ENCODE measurements at places on chromosomes 12 and 14. TPM values are rescaled to one million over a fixed set of nuclear protein-coding genes. Genes with fewer than 3 reads are reported as not detected.

DNA sequence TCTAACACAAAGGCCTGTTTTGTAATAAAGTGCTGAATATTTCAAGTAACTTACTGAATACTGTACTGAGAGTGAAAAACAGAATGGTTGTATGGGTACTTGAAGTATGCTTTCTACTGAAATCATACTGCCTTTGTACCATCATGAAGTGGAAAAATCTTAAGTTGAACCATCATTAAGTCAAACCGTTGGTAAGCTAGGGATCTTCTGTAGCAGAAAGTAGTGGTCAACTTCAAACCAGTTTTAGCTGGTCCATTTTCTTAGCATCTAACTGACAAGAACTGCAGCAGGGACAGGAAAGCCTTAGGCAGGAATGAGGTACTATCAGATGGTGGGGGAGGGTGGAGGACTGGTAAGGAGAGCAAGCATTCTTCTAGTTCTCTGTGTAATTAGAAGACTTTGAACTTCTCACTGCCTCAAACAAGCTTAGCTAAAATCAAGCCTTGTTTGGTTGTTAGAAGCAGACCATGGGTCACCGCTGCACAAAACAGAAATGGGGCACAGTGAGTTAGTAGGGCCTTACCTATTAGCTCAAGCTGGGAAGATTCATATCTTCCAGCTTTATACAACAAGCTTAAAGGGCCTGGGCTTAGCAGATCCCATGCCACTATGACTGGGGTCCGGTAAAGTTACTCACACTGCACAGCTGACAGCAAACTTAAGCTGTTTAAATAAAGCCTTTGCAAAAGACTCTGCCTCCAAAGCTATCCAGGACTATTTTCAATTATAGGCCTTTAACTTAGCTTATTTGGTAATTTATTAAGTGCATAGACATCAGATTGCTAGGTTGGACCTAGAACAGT, 73.8 kb downstream of the ACADS start:
- DNase-seq, result no peak

GRCh38 chr12:110317911-110318310, 36.9 kb downstream of the ATP2A2 start:
- no peak for DNase-seq

Gene NPFF
- total RNA-seq, result not detected

Gene KCNC2
- 1.5 TPM for total RNA-seq

Gene NOPCHAP1
- total RNA-seq, result 3.7 TPM

GRCh38 chr14:99681101-99681831, 2.8 kb upstream of the CYP46A1 start:
- DNase-seq, result no peak

GRCh38 chr12:125544960-125545359, 479.7 kb downstream of the AACS start:
- DNase-seq, result no peak

- no peak for DNase-seq
These were observed 27.9 kb downstream of the BORCS5 start for GRCh38 chr12:12384571-12385340.

DNA sequence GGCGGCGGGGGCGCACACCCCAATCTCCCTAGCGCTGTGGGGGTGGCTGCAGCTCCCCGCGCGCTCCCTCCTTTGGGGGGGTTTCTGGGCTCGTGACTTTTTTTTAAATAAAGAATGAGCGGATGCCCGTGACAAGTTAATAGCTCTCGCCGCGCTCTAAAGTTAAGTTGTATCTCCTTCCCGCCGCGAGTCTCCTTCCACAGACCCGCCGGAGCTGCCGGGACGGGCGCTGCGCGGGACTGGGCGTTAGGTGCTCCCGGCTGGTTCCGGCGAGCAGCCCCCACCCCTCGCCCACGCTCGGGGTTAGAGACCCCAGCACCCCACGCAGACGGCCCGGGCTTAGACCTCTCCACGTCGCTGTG, 82.6 kb upstream of the HMGA2 start:
- no peak for DNase-seq

- DNase-seq, result no peak
These were observed 33.5 kb downstream of the PTPRO start for GRCh38 chr12:15355766-15356165.

GRCh38 chr12:132302466-132303358, 26.7 kb downstream of the GALNT9 start:
- DNase-seq, result no peak

DNA sequence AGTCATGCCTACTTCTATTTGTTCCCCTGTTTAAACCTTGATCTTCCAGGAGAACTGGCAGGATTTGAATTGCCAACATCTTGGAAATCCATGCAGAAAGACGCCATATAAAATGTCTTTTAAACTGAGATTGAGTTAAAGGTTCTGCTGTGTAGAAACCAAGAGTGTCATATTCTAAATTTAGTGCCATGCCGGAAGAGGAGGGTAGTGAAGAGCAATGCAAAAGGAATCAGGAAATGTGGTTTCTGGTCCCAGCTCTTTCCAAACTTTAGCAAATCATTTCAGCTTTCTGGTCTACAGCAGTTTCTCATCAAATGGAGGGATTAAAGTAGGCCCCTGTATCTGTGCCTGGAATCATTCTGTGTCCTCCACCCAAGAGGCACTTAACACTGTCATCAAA, 85.7 kb downstream of the BTG1 start:
- DNase-seq, result no peak

DNA sequence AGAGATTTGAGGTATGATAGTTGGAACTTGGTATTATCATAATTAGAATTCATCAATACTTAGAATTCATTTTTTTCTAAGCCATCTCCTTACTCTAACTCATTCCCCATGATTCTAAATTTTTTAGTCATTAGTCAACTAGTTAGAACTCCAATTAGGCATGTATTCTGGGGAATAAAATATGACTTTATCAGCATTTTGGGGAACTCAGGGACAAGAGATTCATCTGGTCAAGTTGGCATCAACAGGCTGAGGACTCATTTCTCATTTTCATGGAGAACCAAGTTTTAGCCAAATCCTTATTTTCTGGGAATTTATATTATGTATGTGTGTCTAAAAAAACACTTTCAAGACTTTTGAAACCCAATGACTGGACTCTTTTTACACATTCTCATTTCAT, 29.2 kb downstream of the DIP2B start:
- no peak for DNase-seq

DNA sequence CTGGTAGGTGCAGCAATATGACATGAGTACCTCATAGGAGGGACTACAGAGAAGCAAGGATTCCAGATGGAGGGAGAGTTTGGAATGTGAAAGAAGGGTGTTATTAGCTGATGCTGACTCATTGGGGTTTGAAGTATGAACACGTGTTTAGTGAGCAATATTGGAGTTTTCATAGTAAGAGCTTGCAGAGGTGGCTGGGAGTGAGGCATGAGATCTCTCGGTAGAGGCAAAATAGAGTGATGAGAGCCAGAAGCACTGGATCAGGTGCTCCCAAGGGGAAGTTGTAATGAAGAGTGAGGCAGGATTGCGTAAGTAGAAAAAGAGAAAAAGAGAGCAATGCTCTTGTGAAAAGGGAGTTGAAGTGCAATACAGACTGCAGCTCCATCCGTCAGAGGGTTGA, 42.1 kb downstream of the MGST1 start:
- DNase-seq, result no peak

DNA sequence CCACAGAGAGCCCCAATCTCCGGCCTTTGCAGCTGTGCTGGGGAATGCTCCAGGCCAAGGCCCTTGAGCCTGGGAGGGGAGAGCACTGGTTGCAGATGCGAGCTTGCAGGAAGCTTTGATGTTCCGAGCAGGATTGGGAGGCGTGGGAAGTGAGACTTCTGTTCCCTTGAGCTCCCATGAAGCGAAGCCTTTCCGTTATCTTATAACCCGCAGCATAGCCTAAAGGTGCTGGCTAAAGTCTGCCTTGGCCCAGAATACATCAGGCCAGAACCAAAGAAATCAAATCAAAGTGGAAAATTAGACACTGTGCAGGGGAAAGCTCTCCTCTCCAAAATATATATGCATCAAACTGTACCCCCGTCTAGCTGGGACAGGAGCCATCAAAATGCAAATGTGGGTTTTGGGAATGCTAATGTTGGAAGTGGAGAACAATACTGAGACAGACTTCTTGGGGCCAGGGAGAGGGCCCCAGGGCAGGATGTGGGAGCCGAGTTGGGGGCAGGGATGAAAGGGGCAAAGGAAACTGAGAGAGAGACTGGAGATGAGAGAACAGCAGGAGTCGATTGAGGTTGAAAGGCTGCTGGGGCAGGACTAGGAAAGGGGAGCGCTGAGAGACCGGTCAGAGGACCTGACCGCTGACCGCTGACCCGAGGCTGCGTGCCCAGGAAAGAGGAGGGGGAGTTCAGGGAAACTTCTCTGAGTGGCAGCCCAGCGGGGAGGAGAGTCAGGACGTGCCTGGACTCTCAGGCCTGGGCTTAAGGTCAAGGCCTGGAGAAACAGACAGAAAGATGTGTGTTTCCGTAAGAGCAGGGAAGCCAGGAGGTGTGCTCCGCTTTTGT, 152.2 kb upstream of the PARP11 start:
- no peak for DNase-seq

- no peak for DNase-seq
These were observed 4.2 kb upstream of the LRR1 start for GRCh38 chr14:49594347-49595091.

DNA sequence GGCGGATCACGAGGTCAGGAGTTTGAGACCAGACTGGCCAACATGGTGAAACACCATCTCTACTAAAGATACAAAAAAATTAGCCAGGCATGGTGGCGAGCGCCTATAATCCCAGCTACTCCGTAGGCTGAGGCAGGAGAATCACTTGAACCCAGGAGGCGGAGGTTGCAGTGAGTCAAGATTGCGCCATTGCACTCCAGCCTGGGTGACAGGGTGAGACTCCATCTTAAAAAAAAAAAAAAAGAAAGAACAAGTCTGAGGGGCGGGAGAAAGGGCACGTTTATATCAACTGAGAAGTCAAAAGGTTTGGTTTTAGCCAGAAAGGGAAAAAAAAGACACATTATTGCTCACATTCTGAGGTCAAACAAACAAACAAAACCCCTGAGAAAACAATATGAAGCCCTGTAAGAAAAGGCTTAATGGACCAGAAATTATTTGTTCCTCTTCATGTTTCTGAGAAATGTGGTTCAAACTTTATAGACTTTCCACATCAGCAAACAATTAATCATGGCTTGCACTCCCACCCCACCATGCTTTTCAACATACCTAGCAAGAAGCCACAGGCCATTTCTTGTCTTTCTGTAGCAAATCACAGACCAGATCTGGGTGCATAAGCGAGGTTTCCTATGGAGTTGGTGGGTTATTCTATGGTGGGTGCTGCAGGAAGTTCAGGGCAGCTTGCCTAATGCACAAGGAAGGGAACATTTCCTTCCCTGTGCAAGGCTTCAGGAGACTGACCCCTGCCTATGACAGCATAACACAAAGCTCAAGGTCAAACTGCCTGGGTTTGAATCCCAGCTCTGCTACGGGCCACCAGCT, 80.1 kb downstream of the SSPN start:
- DNase-seq, result no peak

Gene CLEC2A
- not detected for total RNA-seq

DNA sequence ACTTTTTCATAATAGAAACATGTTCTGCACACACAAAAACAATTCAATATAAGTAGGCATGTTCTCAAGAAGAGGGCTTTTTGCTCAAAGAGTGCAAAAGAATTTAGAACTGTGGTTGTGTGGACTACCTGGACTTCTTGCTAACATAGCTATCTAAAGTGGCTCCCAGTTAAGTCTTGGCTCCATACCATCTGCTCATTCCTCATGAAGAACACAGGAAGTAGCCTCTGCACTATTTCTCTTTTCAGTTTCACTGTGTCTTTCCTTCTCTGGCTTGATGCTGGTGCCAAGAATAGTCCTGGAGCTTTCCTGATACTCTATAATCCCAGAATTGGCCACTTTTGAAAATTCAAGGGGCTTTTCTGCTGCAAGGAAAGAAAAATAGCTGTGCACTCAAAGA, 127.4 kb downstream of the CCER1 start:
- no peak for DNase-seq

DNA sequence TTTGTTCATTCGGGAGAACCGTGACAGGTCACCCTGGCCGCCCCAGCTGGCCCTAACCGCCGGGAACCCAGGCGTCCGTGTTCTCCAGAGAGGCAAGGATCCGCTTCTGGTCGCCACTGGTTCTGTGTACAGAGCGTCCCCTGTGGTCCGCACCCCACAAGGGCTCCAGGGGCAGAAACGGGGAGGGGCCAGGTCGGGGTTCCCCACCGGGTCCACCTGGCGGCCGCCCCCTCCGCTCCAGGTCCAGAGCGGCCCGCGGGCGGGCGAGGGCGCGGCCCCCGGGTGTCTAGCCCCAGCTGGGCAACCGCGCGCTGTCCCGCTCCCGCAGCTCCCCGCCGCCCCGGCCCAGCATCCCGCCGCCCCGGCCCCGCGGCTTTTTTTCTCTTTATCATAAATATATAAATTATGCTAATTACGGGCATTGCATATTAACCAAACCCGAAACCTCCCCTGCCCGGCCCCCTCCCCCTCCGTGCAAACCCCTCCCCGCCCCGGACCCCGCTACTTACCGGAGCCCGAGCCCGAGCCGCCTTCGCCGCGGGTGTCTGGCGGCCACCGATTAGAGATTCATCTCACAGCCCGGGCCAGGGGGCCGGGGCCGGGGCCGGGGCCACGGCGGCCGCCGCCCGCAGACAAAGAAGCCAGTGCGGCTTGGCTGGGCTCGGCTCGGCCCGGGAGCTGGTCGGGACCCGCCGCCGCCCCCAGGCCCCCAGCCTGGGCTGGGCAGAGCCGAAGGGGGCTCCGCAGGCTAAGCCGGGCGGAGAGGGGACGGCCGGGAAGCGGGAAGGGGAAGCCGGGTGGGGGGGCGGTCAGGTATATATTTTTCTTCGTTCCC, 512 bp downstream of the POU6F1 start:
- peak; percentile 37 for DNase-seq

- no peak for DNase-seq
These were observed 103.3 kb upstream of the PMCH start for GRCh38 chr12:102300824-102301461.

DNA sequence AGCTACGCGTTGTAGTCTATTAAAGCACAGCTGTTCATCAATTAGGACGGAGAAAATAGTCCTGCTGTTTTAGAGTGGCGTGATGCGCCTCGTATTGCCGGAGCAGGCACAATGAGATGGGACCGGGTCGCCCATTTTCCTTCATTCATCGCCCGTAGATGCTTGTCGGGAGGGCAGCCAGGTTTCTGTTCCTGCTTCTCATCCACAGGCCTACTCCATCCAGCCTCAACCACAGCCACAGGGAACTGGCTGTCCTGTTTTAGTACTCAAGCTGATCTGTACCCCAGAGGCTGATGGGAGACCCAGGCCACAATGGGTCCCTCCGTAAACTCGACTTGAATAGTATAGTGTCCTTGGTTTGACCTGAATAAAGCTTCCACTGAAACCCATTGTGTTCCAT, 264.0 kb downstream of the VRK1 start:
- peak; percentile 15 for DNase-seq

Gene CEBPE
- not detected for total RNA-seq

Gene LMNTD1
- total RNA-seq, result not detected

- no peak for DNase-seq
These were observed 399.6 kb downstream of the ZFP36L1 start for GRCh38 chr14:68393259-68393658.

DNA sequence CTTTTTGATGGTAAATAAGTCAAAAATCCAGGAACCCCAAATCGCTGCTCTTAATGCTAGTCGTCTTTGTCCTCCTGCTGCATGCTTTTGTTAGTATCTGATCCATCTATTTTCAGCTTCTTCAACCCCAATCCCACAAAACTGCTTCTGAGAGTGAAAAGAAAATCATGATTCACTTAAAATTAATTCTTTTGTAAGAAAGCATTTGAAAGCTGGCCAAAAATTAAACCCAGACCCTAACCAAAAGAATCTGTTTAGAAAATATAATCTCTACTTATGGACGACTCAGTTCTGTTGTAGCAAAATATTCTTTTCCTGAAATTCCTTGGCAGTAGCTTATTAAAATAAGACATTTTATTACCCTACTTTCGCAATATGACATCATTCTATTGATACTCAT, 443.6 kb upstream of the SYT1 start:
- no peak for DNase-seq

Data from tibial nerve (tissue), 4 donors.